ENCODE measurements at places on chromosomes 2 and 18. TPM values are rescaled to one million over a fixed set of nuclear protein-coding genes. Genes with fewer than 3 reads are reported as not detected.
A peak's percentile ranks its signal among the peaks of the same experiment; 100 is the strongest.

GRCh38 chr2:64405581-64406406 lies 48.2 kb upstream of the LGALSL start:
- DNase-seq, result peak; percentile 39

DNA sequence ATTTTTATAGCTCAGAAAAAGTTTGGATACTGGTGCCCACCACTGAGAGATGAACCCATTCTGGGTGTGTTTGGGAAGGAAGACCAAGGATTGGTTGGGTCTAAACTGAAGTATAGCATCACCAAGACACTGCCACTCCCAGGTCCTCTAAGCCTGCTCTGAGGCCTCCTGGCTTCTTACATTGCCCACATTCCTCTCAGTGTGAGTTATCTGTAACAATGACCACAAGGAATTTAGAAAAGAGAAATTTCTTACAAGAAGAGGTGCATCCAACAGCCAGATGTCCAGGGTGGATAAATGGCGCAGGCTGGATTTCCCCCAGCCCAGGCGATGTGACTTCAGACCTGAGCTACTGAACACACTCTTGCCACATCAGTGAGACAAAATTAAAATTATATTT lies 1.6 kb upstream of the GPR45 start:
- peak; percentile 80 for DNase-seq

DNA sequence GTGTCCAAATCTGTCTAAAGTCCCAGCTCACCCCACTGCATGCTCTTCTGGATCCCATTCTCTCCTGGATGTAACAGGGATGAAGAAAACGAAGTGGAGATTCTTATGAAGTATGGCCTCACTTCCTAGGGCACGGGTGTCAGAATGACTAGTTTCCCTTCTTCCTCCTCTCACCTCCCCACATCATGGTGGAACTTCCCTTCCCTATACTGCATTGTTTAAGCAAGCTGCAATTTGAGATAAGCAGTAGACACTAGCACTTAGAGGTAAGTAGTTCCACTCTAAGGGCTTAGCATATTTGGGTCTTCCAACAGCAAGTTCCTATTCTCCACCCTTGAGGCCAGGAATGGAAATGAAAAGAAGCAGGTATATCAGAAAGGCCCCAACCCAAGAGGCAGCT lies 29.7 kb downstream of the SLC4A5 start:
- no peak for DNase-seq

DNA sequence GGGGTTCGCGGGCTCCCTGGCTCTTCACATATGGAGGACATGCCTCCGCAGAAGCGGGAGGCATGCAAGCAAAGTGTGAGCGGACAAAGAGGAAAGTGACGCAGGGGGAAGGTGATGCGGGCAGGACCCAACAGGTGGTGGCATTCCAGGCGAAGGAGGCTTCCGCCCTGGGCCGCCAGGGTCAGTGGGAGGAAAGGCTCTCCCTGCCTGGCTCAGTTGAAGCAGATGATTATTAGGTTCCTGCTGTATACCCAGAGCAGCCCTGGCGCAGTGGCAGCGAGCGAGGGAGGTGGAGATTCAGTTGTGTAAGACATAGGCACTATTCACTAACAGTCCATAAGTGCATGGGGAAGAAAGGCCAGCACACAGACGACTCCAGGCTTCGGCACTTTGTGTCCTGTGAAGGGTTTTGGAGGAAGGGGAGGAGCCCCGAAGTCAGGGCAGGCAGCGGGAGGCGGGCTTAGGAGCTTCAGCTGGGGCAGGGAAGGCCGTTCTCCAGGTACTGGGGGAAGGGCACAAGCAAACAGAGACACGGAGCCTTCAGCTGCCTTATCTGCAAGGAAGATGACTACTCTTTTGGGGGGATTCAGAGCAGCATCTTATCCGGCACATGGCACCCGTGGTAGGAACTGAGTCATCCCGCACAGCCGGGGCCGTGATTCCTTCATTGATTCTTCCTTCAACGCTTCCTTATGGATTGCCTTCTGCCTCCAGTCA lies 89.8 kb downstream of the TGOLN2 start:
- no peak for DNase-seq

Gene LIPT1
- 13.6 TPM for total RNA-seq

Gene INSIG2
- total RNA-seq, result 20.5 TPM

Gene VAMP5
- total RNA-seq, result 2.1 TPM
